Stimulated activated CD4-positive, alpha-beta T cell treated with anti-CD3 and anti-CD28 coated beads, Interleukin-15, amount 100 ng/mL, for 1 hour (primary cell): ENCODE measurements at places on chromosomes 12 and 14.

DNA sequence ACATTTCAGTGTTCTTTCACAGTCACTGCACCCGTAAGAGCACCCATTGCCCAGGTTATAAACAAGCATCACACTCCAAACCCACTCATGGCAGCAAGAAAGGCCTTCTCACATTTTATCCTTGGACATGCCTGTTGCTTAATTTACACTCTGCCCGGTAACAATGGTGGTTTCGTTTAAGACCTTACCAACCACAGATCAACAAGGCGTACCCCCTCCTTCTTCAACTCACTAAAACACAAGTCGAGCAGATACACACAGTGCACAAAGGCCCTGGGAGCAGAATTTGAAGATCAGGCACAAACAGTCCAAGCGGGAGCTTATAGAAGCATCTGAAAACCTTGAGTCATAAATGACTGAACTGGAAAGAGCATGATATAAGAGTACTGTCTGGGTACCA, 98.1 kb downstream of the GALC start:
- no peak for DNase-seq

GRCh38 chr12:92259696-92260251, 114.1 kb upstream of the BTG1 start:
- DNase-seq = no peak

DNA sequence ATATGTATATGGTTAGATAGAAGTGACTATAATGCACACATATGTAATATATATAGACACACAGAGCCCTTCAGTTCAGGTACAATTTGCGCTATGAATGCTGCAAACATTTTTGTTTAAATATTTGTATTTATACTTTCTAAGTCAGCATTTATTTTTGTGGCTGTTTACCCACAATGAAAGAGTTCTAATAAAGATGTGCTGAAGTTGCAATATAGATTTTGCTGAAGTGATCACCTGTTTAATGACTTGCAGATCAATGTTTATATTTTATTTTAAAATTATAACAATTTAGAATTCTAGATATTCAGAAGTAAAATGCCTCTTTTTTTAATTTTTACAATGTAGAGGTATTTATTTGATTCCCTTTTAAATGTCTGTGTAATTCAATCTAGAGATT, 3.5 kb downstream of the FOXG1 start:
- no peak for DNase-seq

GRCh38 chr14:92638904-92639303, 109.5 kb downstream of the LGMN start:
- no peak for DNase-seq

DNA sequence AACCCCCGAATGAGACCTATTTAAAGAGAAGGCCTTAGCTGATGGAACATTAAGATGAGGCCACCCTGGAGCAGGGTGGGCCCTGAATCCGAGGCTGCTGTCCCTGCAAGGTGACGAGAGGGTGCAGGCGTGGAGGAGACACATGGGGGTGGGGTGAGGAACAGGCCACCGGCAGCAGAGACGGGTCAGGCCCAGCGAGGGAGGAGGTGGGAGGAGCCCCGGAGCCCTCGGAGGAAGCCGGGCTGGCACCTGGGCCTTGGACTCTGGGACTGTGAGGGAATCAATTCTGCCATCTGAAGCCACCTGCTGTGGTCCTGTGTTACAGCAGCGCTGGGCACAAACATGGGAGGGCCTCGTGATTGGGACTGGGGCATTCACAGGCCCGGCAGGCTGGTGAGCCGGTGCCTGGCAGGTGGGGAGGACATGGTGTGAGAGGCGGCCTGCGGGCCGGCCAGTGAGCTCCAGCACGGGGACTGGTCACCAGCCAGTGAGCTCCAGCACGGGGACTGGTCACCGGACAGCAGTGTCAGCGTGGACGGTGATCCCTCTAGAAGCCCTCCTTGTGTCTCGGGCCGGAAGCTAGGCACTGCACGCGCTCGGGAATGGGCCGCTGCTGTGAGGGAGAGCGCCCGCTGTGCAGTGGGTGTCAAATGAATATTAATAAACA, 46.7 kb downstream of the NOC4L start:
- no peak for DNase-seq

DNA sequence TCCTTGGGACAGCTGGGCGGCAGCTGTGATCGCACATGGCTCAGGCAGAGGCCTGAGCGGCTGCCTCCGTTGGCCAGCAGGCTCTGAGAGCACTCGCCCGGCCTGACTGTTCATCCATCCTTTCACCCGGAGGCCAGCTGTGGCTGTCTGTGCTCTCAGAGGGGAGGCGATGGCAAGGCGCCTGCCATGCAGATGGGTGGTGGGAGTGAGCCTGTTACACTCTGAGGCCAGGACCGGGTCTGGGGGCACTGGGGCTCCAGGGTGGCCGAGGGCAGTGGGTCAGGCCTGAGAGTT, 292.3 kb downstream of the TMEM121 start:
- no peak for DNase-seq

- no peak for DNase-seq
Measured at GRCh38 chr12:68639396-68639767, 28.7 kb downstream of the RAP1B start.

DNA sequence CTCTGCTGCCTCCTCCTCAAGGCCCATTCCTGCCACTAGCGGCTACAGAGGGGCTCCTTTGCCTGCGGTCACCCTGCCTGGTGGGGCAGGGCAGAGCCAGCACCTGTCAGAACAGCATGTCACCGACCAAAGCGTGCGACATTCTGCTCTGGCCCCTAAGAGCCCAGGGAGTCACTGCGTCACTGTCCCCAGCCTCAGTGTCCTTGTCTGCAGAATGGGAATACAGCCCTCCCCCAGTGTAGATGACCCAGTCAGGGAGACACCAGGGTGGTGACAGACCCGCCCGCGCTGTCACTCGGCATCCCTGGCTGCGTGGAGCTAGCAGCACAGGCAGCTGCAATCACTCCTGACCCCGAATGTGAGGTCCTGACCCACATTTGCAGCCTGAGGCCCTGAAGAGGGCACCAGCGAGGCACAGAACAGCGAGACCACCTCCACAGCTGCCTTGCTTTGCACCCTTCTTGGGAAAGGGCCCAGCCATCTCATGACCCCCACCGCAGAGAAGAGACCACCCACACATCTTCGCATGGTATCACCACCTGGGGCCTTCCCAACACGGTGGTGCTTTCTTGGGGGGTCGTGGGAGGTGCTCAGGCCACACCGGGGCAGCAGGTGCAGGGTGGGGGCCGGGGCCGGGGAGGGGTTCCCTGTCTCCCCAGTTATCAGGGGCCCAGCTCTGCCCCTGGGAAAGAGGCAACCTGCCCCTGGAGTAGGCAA, 2.5 kb downstream of the AHNAK2 start:
- no peak for DNase-seq

DNA sequence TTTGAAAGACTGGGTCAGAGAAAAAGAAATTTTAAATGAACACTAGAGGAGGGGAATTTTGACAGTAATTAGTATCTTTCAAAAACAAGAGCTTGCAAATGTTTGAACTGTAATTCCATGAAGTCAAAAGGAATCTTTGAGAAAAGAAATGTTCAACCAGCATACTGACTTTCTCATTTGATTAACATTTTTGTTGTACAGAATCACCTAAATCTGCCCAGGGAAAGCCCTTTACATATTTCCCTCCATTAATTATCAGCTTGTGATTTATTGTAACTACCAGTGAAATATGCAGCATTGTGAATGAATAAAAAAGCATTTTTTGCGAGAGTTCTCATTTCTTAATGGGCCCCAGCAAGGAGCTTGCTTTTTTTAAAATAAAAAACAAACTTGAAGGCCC, 61.2 kb upstream of the CCDC91 start:
- DNase-seq = no peak

- no peak for DNase-seq
Measured at GRCh38 chr12:42588524-42589464, 752 bp downstream of the PRICKLE1 start.

- DNase-seq = no peak
Measured at GRCh38 chr14:34433957-34434356, 28.1 kb downstream of the SPTSSA start.

DNA sequence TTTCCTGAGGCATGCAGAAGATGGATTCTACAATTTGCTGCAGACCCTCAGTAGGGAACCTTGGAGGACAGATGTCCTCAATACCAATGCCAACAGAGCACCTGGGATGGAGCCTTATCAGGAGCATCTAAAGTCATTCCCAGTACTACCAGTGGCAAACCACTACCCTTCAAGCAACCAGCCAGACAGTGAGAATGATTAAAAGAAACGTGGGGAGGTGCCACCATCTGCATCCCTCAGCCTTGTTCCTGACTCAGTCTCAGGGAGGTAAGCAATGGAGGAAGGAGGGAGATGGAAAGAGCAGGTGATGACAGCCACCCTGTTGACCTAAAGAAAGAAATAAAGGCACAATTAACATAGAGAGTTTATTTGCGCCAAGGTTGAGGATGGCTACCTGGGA, 175.2 kb upstream of the GRIN2B start:
- DNase-seq = no peak

- DNase-seq = no peak
Measured at GRCh38 chr14:61467296-61467695, 145.9 kb downstream of the PRKCH start.

- no peak for DNase-seq
Measured at GRCh38 chr12:2013086-2013485, 8.8 kb upstream of the DCP1B start.

- no peak for DNase-seq
Measured at GRCh38 chr12:96811083-96811482, 96.0 kb upstream of the NEDD1 start.
